ENCODE measurements at places on chromosomes 6 and 20. TPM values are rescaled to one million over a fixed set of nuclear protein-coding genes. Genes with fewer than 3 reads are reported as not detected.
A peak's percentile ranks its signal among the peaks of the same experiment; 100 is the strongest.

Gene VPS52
- total RNA-seq: 64.9 TPM

Gene GRM4
- not detected for total RNA-seq

- peak; percentile 70 for DNase-seq
Measured at GRCh38 chr6:155171747-155172449, 91.9 kb upstream of the CLDN20 start.

Gene UNC5CL
- total RNA-seq: 1.2 TPM

GRCh38 chr20:63295422-63295821 lies 2.4 kb downstream of the COL20A1 start:
- no peak for DNase-seq

Data from activated CD4-positive, alpha-beta T cell treated with anti-CD3 and anti-CD28 coated beads, Interleukin-2, amount 10 ng/mL, durations not matched to agents 24 days and 14 days (primary cell).